ENCODE measurements at places on chromosomes 13 and 19.

DNA sequence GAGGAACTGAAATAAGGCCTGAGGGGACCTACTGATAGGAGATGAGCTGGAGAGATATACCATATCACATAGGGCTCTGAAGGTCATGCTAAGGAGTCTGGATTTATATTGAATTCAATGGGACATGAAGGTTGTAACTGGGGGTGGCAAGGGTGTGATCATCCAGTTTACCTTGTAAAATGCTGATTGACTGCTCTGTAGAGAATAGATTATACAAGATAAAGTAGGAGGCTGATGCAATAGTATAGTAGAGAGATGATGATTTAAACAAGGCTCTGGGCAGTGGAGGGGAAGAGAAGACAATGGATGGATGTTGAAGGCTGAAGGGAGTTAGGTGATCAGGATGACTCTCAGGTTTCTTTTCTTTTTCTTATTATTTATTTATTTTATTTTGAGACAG lies 18.0 kb upstream of the PAN3 start:
- DNase-seq: no peak

DNA sequence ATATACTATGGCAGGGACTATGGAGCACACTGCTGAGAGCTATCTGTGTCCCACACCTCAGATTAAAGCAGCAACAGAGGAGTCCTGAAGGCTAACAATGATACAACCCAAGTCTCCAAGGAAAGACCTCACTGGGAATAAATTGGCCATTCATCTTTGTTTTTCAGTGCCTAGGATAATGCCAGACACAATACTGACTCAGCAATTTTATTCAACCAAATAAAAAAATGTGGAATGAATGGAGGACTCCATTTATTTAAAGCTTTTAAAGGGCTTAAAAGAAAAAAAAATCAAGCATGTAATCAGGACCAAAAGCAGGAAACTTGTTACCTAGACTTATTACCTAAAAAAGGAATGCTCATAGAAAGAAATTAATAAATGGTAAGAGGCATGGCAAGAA lies 960.5 kb downstream of the PCDH17 start:
- DNase-seq: no peak

DNA sequence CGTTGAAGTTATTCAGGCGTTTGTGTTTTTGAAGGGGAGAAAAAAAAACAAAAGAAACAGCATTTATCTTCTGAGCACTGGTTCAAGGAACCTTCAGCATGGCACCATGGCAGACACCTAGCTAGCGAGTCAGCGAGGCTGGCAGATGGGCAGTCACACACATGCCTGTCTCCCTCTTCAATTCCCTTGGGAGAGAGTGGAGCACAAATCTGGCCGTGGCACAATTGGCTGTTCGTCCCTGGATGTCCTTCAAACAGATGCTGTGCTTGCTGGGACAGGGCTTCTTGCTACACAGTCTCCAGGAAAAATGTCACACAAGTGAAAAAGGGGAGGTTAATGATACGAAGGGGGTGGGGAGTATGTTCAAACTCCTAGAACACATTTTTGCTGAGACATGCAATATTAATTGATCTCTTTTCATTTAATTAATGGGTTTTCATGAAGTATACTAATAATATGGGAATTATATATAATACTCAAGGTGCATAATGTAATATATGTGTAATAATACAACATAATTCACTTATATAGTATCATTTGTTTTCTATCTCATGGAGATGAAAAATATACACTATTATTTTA lies 1674.5 kb upstream of the SLC10A2 start:
- no peak for DNase-seq

DNA sequence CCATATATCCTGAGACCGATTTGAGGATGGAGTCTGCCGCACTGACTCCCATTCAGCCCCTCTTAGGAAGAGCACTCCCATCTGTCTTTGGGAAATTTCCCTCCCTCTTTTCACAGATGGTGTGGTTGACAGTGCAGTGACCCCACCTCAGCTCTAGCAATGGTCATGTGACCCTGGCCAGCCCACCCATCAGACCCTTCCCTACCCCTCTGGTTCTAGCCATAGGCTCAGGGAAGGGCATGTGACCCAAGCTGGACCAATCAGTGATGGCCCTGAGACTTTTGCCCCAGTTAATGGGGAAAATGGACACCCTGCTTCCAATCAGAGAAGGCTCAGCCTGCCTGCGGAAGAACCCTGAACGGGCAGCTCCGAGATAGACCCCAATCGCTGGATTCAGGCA lies 26.3 kb downstream of the IL12RB1 start:
- no peak for DNase-seq

- DNase-seq: no peak
Measured at GRCh38 chr13:41788552-41788951, 172.4 kb downstream of the VWA8 start.

DNA sequence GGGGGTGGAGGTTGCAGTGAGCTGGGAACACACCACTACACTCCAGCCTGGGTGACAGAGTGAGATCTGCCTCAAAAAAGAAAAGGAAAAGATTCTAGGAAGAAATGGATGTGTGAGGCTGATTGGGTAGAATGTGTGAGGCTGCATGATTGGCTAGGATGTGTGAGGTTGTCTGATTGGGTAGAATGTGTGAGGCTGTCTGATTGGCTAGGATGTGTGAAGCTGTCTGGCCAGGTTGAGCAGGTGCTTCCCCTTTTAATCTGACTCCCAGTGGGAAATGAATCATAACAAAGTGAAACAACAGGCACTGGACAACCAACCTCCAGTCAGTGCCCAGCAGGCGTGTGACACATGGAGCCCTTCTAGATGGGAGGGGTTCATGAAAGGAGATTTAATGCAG lies 14.7 kb downstream of the C13orf46 start:
- DNase-seq: no peak

DNA sequence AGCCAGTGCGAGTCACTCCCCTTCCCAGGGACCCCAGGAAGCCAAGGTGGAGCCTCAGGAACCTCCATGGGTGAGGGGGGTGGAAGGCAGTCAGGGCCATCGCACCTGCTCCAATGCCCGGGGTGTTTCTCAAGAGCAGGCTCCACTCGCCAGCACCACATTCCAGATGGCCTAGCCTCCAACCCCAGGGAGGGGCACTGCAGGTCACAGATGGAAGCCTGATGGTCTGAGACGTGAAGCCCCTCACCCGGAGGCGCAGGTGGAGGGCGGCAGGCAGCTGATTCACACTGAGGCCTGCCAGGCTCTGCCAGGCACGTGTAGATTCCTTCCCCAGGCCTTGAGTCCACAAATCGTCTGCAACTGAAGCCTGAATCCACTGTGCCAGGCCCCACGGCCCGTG lies 23.0 kb upstream of the ISYNA1 start:
- DNase-seq: no peak

Data from stimulated activated CD8-positive, alpha-beta memory T cell treated with anti-CD3 and anti-CD28 coated beads, Interleukin-4, amount 100 ng/mL, for 1 hour (primary cell).